ENCODE measurements at places on chromosomes 13 and 19.
A peak's percentile ranks its signal among the peaks of the same experiment; 100 is the strongest.

- H3K27ac ChIP-seq = no peak overlapping the region
- H3K36me3 ChIP-seq = no peaks in the 10 kb centered on the region
- H3K4me3 ChIP-seq = no peak overlapping the region
- H3K27me3 ChIP-seq = no peaks in the 10 kb centered on the region
- no peak for DNase-seq
These were observed 64.0 kb downstream of the IER2 start for GRCh38 chr19:13214036-13214730.

GRCh38 chr19:44212866-44213346 lies 574 bp downstream of the ZNF227 start:
- H3K4me1 ChIP-seq = peaks cover 15% of the 10 kb centered on the region
- peaks cover 33% of the 10 kb centered on the region for H3K36me3 ChIP-seq
- H3K4me3 ChIP-seq = peak overlapping the region; percentile 99
- H3K27ac ChIP-seq = peak overlapping the region; percentile 84
- DNase-seq = no peak
- H3K27me3 ChIP-seq = no peaks in the 10 kb centered on the region

DNA sequence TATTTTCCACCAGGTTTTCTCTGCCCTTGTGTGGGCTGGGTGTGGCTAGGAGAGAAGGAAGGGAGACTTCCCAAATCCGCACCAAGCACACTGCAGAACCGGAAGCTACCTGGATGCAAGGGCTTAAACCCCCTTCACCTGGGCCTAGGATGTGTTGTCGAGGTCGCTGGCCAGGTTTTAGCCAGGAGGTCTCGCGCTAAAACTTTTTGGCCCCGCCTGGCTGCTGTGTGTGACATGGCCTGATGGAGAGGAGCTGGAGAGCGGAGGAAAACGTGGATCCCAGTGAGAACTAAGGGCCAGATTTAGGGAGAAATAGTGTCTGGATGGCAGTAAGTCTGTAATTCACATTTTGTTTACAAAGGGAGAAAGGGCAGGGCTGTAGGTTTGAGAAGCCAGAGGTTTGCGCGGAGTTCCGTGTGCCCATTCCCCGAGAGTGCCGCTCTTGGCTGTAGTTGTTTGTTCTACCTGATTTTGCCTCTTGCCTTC lies 3.1 kb upstream of the TSHZ3 start:
- peaks cover 85% of the 10 kb centered on the region for H3K27me3 ChIP-seq
- no peaks in the 10 kb centered on the region for H3K4me1 ChIP-seq
- H3K4me3 ChIP-seq = no peak overlapping the region
- H3K27ac ChIP-seq = no peak overlapping the region
- H3K36me3 ChIP-seq = no peaks in the 10 kb centered on the region

GRCh38 chr19:1133471-1133929 lies 29.7 kb downstream of the GPX4 start:
- H3K27me3 ChIP-seq = no peaks in the 10 kb centered on the region
- peaks cover 74% of the 10 kb centered on the region for H3K4me1 ChIP-seq
- peaks cover 30% of the 10 kb centered on the region for H3K36me3 ChIP-seq
- peak; percentile 61 for DNase-seq
- peak overlapping the region; percentile 46 for H3K27ac ChIP-seq

GRCh38 chr19:4046362-4046691 lies 20.4 kb downstream of the ZBTB7A start:
- H3K27ac ChIP-seq = no peak overlapping the region
- H3K4me3 ChIP-seq = no peak overlapping the region
- H3K4me1 ChIP-seq = no peaks in the 10 kb centered on the region
- no peak for DNase-seq
- H3K36me3 ChIP-seq = peaks cover 57% of the 10 kb centered on the region

- no peak overlapping the region for H3K4me3 ChIP-seq
- H3K27me3 ChIP-seq = no peaks in the 10 kb centered on the region
- H3K36me3 ChIP-seq = peaks cover 28% of the 10 kb centered on the region
- H3K4me1 ChIP-seq = no peaks in the 10 kb centered on the region
- DNase-seq = no peak
- H3K27ac ChIP-seq = no peak overlapping the region
These were observed 22.7 kb downstream of the AKT2 start for GRCh38 chr19:40262422-40262821.

GRCh38 chr13:32988608-32989289 lies 27.5 kb upstream of the KL start:
- DNase-seq = peak; percentile 75
- H3K27me3 ChIP-seq = no peaks in the 10 kb centered on the region
- H3K4me1 ChIP-seq = peaks cover 6% of the 10 kb centered on the region
- no peak overlapping the region for H3K4me3 ChIP-seq

DNA sequence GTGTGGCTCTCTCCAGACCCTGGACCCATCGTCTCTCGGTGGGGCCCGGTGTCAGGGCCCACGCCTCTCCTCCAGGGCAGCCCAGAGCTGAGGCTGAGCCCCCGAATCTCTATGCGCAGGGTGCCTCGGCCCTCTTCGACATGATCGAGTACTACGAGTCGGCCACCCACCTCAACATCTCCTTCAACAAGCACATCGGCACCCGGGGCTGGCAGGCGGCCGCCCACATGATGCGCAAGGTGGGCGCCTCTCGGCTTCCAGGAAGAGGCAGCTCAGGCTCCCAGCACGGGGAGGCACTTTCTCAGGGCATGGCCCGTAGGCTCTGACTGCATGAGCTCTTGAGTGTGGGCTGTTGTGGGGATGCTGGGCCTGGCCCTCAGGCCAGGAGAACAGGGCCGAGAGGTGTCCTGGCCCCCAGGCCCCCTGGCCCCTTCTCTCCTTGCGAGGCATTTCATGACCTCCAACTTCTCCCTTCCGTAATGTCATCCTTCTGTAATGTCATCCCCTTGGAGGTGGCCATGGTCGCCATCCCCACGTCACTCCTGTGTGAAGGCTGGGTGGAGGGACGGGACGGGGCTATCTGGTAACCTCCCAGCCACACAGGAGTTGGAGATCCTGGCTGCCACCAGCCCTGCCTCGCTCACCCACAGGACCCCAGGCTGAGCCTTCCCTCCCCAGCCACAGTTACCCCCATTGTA lies 19.4 kb downstream of the NKPD1 start:
- peaks cover 51% of the 10 kb centered on the region for H3K36me3 ChIP-seq
- no peak for DNase-seq
- peaks cover 3% of the 10 kb centered on the region for H3K4me1 ChIP-seq
- H3K27me3 ChIP-seq = no peaks in the 10 kb centered on the region
- H3K27ac ChIP-seq = no peak overlapping the region

GRCh38 chr13:27110056-27110746 lies 61.4 kb downstream of the USP12 start:
- no peak for DNase-seq
- H3K4me1 ChIP-seq = no peaks in the 10 kb centered on the region
- no peaks in the 10 kb centered on the region for H3K27me3 ChIP-seq
- no peak overlapping the region for H3K27ac ChIP-seq

- H3K36me3 ChIP-seq = no peaks in the 10 kb centered on the region
- H3K4me1 ChIP-seq = no peaks in the 10 kb centered on the region
- no peak overlapping the region for H3K4me3 ChIP-seq
- H3K27ac ChIP-seq = no peak overlapping the region
- H3K27me3 ChIP-seq = no peaks in the 10 kb centered on the region
These were observed 18.8 kb upstream of the ZMYM5 start for GRCh38 chr13:19882231-19882630.

- DNase-seq = no peak
- H3K4me1 ChIP-seq = peaks cover 3% of the 10 kb centered on the region
- peaks cover 2% of the 10 kb centered on the region for H3K27me3 ChIP-seq
- no peak overlapping the region for H3K4me3 ChIP-seq
- no peaks in the 10 kb centered on the region for H3K36me3 ChIP-seq
- no peak overlapping the region for H3K27ac ChIP-seq
These were observed 56.4 kb upstream of the POMP start for GRCh38 chr13:28602580-28602979.

- DNase-seq = peak; percentile 88
- no peaks in the 10 kb centered on the region for H3K27me3 ChIP-seq
- no peak overlapping the region for H3K27ac ChIP-seq
These were observed 575.8 kb downstream of the DACH1 start for GRCh38 chr13:71290963-71291841.

- no peaks in the 10 kb centered on the region for H3K36me3 ChIP-seq
- no peaks in the 10 kb centered on the region for H3K4me1 ChIP-seq
- no peak for DNase-seq
These were observed 18.0 kb downstream of the ZAR1L start for GRCh38 chr13:32297206-32297605.

DNA sequence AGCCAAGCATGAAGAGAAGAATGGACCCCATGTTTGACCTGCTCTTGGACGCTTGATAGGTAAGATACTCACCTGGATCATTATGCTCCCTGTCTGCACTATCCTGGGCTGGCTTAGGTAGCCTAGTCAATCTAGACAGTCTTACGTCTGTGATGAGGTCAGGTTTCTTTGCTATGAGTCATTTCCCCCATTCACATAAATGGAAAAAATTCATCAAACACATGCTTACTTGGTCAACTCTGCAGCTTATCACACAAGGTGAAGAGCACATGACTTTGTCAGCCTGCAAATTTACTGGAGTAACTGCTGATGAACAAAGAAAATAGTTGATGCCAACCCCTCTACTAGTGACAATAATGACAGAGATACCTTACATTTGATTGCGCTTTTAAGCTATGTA lies 170.0 kb downstream of the NUFIP1 start:
- H3K4me3 ChIP-seq = no peak overlapping the region
- H3K36me3 ChIP-seq = no peaks in the 10 kb centered on the region
- no peak for DNase-seq
- no peaks in the 10 kb centered on the region for H3K27me3 ChIP-seq

DNA sequence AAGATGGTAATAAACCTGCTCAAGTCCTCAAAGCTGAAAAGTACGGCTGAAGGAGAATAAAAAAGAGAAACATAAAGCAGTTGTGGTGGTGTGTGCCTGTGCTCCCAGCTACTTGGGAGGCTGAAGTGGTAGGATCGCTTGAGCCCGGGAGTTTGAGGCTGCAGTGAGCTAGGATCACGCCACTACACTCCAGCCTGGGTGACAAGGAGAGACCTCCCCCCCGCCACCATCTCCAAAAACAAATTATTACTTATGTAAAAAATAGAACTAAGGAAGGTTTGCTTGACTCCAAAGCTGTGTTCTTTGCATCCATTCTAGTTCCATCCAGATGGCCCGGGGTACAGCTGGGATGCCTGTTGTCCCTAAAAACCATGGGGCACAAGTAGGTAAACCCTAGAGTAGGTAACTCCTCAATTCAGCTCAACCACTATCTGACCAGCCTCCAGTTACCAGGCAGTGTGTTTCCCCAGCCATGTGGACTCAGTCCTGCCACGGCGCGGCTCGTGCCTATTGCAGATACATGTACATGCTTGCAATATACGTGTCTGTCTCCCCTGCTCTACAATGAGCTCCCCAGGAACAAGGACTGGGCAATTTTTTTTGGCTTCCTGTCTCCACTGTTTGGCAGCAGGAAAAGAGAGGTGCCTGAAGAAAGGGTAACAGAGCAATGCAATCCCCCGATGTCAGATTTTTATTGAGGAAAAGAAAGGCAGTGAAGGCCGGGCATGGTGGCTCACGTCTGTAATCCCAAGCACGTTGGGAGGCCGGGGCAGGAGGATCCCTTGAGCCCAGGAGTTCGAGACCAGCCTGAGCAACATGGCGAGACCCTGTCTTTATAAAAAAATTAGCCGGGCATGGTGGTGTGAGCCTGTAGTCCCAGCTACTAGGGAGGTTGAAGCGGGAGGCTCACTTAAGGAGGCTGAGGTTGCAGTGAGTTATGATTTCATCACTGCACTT lies 101.3 kb downstream of the GNG7 start:
- DNase-seq = no peak
- peaks cover 2% of the 10 kb centered on the region for H3K36me3 ChIP-seq
- no peak overlapping the region for H3K4me3 ChIP-seq
- H3K4me1 ChIP-seq = peaks cover 4% of the 10 kb centered on the region
- H3K27me3 ChIP-seq = no peaks in the 10 kb centered on the region
- no peak overlapping the region for H3K27ac ChIP-seq

DNA sequence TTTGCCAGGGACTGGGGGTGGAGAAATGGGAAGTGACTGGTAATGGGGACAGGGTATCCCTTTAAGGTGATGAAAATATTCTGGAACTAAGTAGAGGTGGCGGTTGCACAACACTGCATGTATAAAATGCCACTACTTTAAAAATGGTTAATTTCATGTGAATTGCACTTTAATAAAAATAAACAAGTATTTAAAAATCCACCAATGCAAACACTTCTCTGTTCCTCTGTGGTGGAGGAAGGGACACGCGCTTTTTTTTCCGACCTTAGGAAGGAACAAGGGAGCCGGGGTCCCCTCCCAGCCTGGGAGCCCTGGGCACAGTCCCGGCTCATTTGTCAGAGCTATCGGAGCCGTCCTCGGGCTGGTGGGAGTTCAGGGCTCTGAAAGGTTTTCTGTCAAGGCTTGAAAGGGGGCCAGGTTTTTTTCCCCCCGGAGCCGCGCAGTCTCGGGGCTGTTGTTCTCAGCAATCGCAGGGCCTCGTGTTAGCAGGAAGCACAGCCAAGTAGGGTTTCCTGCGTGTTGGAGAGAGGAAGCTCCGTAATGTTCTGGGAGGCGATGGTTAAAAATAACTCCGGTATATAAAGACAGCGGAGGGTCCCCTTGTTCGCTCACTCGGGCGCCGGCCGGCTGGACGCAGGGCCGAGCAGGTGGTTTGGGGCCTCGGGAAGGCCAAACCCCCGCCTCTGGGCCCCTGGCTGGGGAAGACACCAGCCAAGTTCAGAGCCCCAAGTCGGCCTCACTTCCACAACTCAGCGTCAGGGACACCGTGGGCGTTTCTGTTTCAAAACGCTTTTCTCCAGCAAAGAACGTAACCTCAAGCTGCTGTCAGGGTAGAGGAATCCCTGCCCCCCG lies 41.2 kb upstream of the KLF2 start:
- H3K36me3 ChIP-seq = no peaks in the 10 kb centered on the region
- H3K27ac ChIP-seq = peak overlapping the region; percentile 91
- peak overlapping the region; percentile 62 for H3K4me3 ChIP-seq
- no peaks in the 10 kb centered on the region for H3K27me3 ChIP-seq
- peak; percentile 93 for DNase-seq

GRCh38 chr19:51194527-51195315 lies 30.2 kb upstream of the CD33 start:
- H3K27ac ChIP-seq = no peak overlapping the region
- H3K27me3 ChIP-seq = no peaks in the 10 kb centered on the region
- no peaks in the 10 kb centered on the region for H3K4me1 ChIP-seq
- DNase-seq = no peak

DNA sequence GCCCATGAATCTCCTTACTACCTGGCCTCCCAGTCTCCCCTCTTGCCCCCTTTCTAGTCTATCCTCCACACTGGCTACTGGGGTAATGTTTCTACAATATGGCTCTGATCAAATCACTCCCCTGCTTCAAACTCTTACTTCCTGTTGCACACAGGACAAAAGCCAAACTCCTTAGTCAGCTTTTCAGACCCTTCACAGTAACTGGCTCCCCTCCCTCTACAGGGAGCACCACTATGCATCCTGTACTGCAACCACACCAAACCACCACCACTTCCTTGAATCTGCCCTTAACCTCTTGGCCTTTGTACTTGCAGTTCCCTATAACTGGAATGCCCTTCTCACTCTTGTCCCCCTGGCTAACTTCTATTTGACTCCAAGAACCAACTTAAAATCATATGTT lies 32.2 kb downstream of the DEDD2 start:
- H3K27ac ChIP-seq = no peak overlapping the region
- peak; percentile 61 for DNase-seq
- H3K4me3 ChIP-seq = no peak overlapping the region
- peaks cover 2% of the 10 kb centered on the region for H3K27me3 ChIP-seq

All from common myeloid progenitor, CD34-positive (primary cell).